ENCODE measurements at places on chromosomes 7 and 10.

- DNase-seq = peak; percentile 44
These were observed 20.0 kb downstream of the SH3PXD2A start for GRCh38 chr10:103835096-103836050.

GRCh38 chr10:96017191-96017687 is 26.1 kb upstream of the CCNJ start:
- no peak for DNase-seq

GRCh38 chr7:117819558-117819957 is 53.7 kb downstream of the CTTNBP2 start:
- DNase-seq = no peak

DNA sequence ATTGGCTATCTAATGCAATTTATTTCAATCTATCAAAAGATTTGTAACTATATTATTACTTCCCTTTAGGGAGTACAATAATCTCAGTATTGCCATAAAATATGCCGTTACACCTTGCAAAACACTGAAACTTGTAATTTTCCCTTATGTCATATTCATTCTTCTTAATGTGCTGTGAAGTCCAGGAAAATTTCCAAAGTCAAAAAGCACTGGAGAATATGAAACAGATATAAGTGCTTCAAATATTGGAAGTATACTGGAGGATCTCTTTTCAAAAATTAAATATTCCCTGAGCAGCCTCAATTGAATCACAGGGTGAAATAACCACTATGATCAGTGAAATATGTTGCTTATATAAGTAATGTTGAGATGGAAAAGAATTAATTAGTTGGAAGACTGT is 356.0 kb downstream of the PPP1R3A start:
- no peak for DNase-seq

GRCh38 chr10:117792214-117792613 is 249.7 kb downstream of the EMX2 start:
- no peak for DNase-seq

GRCh38 chr7:123650595-123650994 is 5.1 kb upstream of the LMOD2 start:
- no peak for DNase-seq

GRCh38 chr7:55073976-55074528 is 55.2 kb downstream of the EGFR start:
- no peak for DNase-seq

DNA sequence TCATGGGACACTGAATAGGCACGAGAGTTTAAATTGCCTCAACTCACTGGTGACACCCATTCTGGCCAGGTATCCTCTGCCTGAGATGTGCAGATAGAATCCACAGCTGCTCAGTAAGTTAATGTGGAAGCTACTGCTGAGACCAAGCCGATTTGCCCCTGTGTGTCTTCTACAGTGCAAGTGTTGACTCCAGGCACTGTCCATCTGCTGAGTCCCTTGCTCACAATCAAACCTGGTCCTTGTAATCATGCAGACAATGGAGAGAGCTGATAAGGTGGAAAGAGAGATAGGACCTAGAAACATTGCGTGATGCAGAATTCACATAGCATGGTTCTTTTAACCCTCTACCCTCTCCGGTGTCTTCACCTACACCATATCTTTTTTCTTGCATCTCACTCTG is 101.4 kb downstream of the ITGB8 start:
- no peak for DNase-seq

GRCh38 chr10:31036209-31036608 is 4.5 kb upstream of the ZNF438 start:
- no peak for DNase-seq

DNA sequence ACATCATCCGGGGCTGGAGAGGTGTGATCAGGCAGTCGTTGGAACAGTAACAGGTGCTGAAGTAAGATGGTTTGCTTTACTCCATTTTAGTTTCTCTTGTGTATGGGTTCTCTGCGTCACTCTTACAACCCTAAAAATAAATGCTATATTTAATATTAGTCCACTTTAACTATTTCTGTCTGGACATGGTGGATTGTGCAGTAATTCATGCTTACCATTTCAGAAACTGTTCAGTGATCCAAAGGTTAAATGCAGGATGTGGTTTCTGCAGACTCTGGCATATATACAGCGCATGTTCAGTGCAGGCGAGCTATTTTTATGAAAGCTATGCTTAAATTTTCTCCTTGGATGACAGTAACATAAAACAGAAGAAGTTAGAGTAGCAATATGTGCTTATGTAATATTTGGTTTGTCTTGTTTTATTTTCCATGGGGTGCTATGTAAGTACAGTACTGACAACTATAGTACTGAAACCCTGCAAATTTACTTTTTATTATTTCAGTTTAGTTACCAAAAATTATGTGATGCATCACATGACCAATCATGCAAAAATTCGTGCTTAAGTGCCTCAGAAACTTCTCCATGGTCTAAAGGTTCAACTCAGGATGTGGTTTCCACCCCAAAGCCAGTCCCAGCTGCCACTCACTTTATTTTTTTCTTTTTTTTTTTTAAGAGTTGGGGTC is 46.6 kb upstream of the GRID1 start:
- no peak for DNase-seq

GRCh38 chr10:34280599-34281374 is 534.3 kb downstream of the PARD3 start:
- peak; percentile 78 for DNase-seq

- DNase-seq = no peak
These were observed 157.3 kb downstream of the NRF1 start for GRCh38 chr7:129768614-129769399.

DNA sequence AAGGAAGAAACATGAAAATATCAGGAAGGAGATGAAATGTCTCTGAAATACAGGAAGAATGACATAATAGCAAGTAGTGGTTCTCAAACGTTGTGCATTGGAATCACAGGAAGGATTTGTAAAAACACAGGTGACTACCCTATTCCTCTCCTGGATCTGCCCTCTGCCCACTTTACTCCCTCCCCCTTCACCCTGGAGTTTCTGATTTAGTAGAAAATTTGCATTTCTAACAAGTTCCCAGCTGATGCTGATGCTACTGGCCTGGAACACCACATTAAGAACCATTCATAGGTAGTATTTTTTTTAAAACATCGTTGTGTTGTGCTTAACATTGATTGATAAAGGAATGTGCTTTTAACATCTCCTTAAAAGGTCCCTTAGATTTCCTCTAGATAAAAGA is 130.9 kb downstream of the PHF14 start:
- no peak for DNase-seq

DNA sequence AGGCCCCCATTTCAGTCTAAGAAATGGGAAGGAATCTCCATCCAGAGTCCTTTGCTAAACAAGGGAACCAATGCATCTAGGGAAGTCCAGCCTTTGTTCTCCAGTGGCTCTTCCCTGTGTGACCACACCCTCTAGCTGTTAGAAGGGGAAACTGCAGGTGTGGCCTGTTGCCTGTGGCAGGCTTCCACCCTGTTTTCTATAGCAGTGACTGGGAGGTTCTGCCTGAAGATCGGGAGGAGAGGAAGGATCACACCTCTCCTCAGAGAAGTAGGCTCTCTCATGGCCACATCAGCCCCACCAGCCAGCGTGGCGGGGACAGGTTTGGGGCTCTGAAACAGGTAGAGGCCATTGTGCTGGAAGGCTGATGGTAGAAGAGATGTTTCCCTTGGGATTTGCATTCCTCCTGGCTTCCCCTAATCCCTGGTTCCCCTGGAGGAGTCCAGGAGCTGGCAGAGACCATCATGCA is 47.7 kb upstream of the TRIM8 start:
- no peak for DNase-seq

DNA sequence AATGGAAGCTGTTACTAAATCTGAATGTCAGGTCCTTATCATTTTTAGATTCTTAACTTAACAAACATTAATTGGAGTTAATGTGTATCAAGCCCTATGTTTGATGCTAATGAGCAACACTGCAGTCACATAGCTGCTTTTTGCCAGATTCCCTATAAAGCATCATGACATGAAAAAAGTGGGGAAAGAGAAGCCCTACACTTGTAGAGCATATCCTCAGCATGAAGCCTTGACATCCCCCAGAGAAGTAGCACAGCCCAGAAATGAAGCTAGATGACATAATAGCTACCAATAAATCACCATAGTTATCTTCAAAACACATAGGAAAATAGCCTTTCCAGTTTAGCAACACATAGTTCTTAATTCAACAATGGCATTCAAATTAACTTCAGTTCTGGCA is 49.2 kb upstream of the CDK1 start:
- DNase-seq = no peak

GRCh38 chr7:46109437-46109836 is 188.4 kb upstream of the IGFBP3 start:
- DNase-seq = no peak

DNA sequence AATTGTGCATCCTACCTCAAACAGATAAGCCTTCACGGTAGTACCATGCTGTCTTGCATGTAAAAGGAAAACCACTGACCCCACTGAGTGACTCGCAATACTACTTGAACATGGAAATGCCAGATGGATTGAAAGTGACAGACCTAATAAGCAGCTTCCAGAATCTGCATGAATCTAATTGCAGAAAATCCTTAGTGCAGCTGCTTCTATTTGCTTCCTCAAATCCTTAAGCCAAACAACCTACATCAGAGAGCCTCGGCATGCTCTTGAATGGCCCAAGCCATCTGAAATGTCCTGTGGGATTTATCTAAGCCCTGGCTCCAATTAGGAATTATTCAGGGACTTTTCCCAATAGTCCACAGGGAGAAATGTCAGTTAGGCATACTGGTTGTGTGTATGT is 509.5 kb upstream of the CELF2 start:
- DNase-seq = no peak

GRCh38 chr7:116802746-116803152 is 59.6 kb upstream of the CAPZA2 start:
- DNase-seq = no peak

DNA sequence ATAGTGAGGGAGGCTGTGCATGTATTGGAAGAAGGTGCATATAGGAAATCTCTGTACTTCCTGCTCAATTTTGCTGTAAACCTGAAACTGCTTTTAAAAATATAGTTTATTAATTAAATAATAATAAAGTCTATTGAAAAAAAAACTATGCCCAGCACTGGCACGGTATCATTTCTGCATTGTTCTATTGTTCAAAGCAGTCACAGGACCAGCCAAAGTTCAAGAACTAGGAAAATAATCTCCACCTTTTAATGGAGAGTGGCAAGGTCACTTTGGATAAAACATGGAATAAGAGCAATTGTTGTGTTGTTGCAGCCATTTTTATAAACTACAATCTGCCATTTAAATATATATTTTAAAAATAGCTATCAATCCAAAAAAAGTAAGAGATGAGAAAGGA is 24.7 kb downstream of the ASAH2 start:
- DNase-seq = no peak

GRCh38 chr7:101340379-101340778 is 18.8 kb upstream of the IFT22 start:
- DNase-seq = no peak

- DNase-seq = no peak
These were observed 287 bp downstream of the DCLRE1A start for GRCh38 chr10:113853578-113854012.

GRCh38 chr7:147413557-147413870 is 1177.1 kb upstream of the C7orf33 start:
- DNase-seq = no peak

DNA sequence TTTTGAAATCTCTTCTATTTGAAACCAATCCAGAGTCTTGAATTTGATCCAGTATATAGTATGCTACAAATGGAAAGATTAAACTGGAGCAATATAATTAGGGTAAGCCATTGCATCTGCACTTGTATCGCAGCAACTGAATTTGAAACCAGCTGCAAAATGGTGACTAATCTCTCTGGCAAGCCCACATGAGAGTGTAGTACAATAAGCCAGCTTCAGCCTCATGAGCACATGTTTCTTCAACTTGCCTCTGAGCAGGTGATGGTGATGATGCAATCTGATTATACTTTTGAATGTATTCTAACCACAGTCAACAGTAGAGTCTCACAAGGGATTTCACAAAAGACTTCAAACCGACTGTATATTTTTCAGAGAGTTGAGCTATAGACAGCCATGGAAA is 829 bp upstream of the RPA3 start:
- DNase-seq = peak; percentile 86

GRCh38 chr10:7563770-7564169 is 103.0 kb downstream of the ITIH5 start:
- DNase-seq = no peak

DNA sequence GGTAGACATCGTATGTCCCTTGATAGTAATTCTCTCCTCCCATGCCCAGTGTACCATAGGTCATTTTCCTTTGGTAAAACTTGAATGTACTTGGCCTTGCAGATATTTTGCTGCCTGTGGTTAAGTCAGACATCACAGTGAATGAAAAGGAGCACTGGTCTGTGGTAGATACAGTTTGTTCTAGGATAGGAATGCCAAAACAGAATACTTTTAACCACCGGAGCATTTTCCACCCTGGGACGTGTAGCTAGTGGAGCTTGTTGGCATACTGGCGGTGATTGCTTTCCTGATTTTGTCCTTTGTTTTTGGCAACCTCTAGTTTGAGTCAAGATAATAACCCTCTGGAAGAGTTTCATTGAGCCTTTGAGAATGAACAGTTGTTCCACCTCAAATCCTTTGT is 92.0 kb upstream of the BMPER start:
- no peak for DNase-seq

DNA sequence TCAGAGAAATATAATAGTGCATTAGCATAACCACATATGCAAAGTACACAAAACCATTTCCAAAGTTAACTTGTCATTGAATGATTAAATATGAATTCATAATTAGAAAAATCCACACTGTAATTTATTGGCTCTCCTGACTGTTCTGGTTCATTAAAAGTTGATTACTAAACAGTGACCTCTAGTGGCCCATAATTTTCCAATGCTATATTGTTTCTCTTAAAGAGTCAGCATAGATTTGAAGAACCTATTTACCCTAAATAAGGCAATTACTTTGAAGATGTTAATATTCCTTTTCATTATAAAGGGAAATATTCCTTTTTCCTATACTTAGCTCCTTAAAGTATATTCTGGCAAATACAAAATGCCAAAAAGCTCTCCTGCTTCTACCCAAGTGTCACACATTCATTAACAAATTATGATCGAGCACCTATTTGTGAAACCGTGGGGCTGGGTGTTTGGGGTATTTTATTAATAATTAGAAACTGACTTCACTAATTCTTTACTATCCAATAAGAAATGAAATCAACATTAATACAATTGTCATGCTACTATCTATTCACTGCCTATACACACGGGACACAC is 86.2 kb downstream of the HIBADH start:
- DNase-seq = peak; percentile 11

GRCh38 chr10:78458983-78459638 is 425.4 kb downstream of the RPS24 start:
- DNase-seq = no peak

DNA sequence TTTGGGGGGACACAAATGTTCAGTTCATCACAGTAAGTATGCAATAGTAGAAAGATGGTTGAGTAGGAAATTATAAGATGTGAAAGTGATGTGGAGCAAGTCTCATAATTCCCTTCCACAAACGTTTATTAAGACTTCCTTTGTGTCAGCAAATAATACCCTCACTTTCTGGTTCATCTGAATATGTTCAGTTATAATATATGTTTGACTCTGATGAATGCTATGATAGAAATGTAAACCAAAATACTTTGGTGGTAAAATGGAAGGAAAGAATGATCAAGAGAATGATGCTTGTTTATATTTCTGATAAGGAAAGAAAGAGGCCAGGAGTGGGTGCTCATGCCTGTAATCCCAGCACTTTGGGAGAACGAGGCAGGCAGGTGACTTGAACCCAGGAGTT is 111.7 kb upstream of the PLXDC2 start:
- DNase-seq = no peak

All from fibroblast of skin of left biceps (primary cell).